ENCODE measurements at places on chromosomes 2 and 18.

DNA sequence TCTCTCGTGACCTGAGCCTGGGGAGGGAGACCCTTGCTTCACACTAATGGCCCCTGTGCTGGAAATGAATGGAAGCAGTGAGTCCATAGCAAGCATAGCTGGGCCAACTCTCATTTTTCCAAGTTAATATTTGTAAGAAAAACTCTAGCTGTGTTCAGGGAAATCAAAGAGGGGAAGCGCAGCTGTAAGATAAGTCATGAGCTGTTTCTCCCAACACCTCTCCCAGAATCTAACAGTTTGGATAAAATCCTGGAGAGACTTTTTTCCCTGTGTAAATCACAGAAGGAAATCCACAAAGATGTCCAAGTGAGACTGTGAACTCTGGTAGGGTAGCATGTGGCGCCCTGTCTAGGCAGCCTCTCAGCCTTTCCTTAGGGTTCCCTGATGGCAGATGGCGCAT lies 27.2 kb downstream of the EDAR start:
- no peak for DNase-seq

GRCh38 chr2:127545796-127546195 lies 10.3 kb downstream of the MYO7B start:
- DNase-seq: no peak

- peak; percentile 7 for DNase-seq
Measured at GRCh38 chr2:94872676-94873361, 1.6 kb downstream of the TEKT4 start.

DNA sequence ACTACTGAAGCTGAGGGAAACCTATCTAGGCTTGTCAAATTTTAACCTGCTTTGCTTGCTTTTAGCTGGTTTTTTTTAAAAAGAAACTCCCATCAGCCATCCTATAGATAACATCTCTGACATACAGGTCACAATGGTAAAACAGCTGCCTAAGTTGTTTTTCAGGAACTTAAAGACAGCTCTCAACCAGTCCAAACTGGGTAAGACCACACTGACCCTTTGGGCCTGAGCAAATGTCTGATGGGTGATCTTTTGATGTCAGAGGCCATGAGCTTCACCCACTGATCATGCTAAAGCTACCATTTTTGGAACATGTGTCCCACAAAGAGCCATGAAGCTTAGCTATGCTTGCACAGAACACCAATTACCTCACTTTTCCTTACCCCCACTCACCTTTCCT lies 50.0 kb upstream of the TANC1 start:
- DNase-seq: no peak

- DNase-seq: no peak
Measured at GRCh38 chr2:105175231-105175630, 66.3 kb upstream of the GPR45 start.

- no peak for DNase-seq
Measured at GRCh38 chr2:12587729-12588522, 128.8 kb upstream of the TRIB2 start.

GRCh38 chr2:186895451-186895850 lies 46.5 kb upstream of the ZSWIM2 start:
- DNase-seq: no peak

DNA sequence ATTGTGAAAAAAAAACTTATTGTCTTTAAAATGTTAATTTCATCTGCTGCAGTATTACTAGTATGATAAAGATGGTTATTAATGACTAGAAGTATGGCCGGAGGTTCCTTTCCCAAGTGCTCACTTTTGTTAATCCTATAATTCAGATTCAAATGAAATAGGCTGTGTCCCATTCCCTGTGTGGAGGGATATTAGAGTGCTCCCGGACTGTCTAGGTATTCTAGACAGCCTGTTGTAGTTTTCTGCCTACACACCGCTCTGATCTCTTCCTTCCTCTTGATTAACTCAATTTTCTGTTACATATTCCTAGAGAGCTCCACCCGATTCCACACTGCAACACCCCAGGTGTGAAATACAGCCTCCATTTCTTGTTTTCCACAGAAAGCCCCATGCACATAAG lies 15.4 kb upstream of the DSC3 start:
- no peak for DNase-seq

DNA sequence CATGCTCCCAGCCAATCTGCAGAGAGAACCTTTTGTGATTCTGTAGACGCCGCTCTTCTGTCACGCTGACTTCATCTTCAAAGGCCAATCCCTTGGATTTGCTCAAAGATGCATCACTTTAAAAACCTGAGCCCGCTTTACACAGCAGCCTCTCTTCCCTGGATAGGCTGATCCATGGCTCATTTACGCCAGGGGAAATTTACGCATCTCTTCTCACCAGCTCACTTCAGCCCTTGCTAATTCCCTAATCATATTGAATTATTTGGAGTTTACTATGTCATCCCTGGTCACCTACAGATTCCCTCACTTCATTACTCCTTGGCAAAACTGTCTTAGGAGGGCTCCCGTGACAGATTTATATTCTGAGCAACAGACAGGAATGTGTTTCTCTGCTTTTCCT lies 256.2 kb downstream of the EN1 start:
- DNase-seq: no peak

DNA sequence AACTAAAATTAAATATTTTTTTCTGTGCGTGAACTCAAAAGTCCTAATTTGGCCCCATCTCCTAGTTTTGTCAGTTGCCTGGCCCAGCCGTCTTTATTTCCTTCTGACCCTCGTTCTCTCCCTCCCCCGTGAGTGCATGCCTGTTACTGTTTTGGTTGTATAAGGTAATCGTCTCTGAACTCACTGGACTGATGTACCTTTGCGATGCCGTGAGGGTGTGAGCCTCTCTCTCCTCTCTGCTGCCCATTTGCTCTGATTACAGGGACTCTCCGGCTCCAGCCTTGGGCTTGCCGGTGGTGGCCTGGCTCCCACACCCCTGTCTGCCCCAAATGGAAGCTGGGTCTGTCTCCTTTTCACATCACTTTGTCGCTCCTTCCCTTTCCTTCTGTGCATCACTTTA lies 66.5 kb upstream of the RBM44 start:
- no peak for DNase-seq

GRCh38 chr2:47039913-47040562 lies 115.1 kb downstream of the STPG4 start:
- DNase-seq: no peak

GRCh38 chr18:2979129-2979528 lies 33.8 kb downstream of the LPIN2 start:
- no peak for DNase-seq

GRCh38 chr2:58709687-58710354 lies 468.7 kb upstream of the FANCL start:
- DNase-seq: no peak

- peak; percentile 6 for DNase-seq
Measured at GRCh38 chr2:194166818-194167217, 1490.2 kb upstream of the SLC39A10 start.

DNA sequence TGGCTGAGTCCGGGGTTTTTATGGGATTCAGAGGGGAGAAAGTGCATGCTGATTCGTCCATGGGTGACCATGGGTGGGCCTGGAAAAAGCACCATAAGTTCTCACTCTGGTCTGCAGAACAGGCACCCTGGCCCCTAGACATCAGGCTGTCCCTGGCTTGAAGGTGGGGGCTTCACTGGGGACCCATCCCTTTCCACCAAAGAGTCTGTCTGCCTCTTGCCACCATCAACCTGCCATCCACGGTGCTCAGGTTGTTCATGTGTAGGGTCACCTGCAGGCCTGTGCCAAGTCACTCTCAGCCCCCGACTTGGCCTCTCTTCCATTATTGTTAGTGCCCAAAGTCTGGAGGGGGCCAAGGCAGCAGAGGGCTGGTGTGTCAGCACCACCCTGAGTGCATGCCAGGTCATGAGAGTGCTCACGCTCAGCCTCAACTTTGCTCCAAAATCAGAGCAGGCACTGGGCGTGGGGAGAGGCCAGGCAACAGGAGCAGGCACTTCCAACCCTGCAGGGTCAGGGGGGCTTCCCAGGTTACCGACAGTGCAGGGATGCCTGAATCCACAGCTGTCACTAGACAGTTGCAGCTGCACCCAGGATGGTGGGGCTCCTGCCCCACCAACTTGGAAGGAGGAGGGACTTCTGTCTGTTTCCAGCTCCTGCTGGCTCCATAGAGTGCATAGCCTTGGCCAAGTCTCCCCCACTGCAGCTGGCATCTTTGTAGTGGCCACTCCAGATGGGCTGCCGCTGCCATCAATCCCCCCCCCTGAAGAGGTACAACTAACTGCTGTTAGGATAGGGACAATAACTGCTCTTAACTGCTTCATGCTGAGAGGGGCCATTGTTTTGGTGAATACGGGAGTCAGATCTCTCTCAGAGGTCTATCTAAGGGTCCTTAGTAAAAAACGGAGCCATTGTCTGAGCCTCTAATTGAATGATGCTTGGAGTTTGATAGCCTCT lies 209.3 kb downstream of the AKAIN1 start:
- no peak for DNase-seq

- no peak for DNase-seq
Measured at GRCh38 chr2:15813481-15814266, 126.7 kb upstream of the MYCN start.

DNA sequence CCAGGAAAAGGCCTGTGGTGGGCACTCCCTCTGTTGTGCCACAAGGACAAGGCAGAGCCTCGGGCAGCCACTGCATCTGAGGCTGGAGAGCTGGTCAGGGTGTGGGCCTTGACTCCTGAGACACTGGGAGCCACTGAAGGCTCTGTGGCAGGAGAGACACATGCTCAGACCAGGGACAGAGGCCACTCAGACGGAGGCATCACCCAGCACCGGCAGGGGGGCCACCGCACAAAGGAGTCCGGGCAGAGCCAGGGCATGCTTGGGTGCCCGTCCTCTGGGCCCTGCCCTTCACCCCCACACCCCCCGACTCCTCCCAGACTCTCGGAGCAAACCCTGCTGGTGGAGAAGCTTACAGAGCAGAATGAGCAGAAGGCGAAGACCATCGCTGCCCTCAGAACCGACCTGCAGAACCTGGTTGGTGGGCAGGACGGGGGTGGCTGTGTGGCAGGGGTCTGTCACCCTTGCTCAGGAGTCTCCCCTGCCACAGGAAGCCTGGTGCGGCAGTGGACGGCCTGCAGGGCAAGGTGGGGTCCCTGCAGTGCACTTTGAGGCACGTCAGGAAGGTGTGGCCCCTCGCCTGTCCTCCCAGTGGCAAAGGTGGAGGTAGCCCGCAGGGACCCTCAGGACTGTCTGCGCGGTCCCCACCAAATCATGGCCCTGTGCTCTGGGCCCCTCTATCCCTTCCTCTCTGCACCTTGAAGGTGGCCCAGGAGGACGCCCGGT lies 26.0 kb downstream of the CROCC2 start:
- DNase-seq: peak; percentile 17

DNA sequence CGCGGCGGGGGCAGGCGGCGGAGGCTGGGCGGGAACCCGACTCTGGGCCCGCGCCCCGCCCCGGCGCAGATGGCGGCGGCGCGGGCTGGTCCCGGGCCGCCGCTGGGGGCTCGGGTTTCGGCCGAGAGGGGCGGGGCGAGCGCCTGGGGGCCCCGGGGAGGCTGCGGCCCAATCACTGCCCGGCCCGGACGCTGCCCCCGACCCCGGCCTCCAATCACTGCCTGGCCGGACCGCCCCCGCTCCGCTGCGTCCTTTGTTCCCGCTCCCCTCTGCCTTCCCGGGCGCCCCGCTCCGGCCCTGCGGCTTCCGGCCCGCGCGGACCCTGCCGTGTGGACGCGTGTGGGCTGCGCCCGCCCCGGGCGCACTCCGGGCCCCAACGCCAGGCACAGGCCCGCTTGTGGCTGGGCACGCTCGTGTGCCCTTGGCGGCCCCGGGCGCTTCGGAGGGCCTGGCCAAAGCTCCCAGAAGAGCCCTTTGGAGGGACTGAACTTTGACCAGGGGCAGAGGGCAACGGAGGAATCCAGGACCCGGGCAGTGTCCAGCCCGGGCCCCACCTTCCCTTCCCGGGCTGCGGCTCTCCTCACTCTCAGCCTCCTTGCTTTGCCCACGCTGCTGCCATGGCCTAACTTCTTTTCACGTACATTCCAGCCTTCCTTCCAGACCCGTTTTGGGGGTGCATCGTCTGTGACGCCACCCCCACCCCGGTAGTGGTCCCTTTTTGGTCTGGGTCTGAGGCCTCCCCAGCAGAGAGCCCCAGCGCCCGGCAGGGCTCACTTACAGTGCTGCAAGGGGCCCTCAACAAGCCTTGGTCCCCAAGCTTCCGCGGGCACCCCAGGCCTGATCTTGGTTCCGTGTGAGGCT lies 27.1 kb upstream of the PTMA start:
- peak; percentile 99 for DNase-seq

- no peak for DNase-seq
Measured at GRCh38 chr2:124343827-124344498, 318.9 kb downstream of the CNTNAP5 start.

- no peak for DNase-seq
Measured at GRCh38 chr2:181787310-181788048, 104.1 kb upstream of the ITPRID2 start.

DNA sequence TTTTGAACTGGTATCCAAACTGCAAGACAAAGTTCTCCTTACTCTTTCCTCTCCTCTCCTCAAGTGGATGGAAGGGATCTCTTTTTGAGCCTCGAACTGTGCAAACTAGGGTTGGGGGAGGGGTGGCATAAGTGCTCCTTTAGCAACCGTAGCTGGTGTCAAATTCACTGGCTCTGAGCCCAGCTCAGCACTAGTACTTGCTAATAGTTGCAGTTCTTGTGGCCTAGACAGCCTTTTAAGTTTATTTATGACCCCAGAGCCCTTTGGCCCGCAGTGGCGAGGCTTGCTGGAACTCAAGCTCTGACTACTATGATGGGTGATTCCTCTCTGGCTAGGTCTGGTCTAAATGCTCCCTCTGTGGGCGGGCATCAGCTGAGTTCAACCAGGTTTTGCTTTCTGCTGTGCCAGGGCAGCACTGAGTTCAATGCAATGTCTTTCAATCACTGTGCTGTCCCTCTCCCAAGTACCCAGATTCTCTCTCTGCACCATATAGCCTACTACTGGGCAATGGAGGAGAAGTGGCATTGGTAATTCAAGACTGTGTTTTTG lies 528.4 kb upstream of the SYT4 start:
- no peak for DNase-seq

GRCh38 chr18:22558945-22559385 lies 141.2 kb upstream of the CTAGE1 start:
- DNase-seq: peak; percentile 33

- no peak for DNase-seq
Measured at GRCh38 chr2:144351687-144352086, 168.2 kb downstream of the ZEB2 start.

DNA sequence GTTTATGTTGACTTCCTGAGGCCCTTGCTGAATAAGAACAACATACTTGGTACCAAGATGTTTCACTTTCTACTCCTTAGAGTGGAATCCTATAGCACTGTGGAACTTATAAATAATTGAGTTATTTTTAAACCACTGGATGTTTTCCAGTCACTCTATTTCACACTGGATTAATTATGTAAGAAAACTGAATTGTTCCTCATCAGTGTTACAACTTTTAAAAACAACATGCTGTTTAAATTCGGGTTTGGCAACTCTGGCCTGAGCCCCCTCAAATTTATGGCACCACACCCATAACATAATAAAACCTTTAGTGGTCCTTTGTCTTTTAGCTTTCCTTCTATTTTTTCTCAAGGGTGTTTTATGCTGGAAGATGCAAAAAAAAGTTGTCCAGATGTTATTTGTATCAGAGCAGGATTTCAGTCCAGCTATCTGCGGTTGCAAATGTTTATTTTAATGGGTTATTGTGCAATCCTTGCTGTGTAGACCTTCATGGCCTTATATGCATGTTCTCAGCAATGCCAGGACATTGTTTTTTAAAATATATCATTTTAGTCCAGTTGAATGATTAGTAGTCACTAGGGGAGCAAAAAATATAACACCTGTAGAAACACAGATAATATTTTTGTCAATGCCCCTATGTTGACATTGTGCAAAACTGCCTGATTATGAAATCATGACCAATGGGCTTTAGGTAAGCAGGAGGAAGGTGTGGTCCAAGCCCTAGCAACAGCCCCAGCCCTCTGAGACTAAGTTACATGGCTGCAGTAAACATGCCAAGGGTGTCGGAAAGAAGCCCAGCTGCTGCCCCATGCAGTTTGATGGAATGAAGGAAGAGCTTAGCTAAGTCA lies 638.0 kb upstream of the ZEB2 start:
- DNase-seq: no peak
